ENCODE measurements at places on chromosomes 1 and 21.

GRCh38 chr1:209789245-209789644 lies 4.9 kb upstream of the C1orf74 start:
- DNase-seq: no peak

DNA sequence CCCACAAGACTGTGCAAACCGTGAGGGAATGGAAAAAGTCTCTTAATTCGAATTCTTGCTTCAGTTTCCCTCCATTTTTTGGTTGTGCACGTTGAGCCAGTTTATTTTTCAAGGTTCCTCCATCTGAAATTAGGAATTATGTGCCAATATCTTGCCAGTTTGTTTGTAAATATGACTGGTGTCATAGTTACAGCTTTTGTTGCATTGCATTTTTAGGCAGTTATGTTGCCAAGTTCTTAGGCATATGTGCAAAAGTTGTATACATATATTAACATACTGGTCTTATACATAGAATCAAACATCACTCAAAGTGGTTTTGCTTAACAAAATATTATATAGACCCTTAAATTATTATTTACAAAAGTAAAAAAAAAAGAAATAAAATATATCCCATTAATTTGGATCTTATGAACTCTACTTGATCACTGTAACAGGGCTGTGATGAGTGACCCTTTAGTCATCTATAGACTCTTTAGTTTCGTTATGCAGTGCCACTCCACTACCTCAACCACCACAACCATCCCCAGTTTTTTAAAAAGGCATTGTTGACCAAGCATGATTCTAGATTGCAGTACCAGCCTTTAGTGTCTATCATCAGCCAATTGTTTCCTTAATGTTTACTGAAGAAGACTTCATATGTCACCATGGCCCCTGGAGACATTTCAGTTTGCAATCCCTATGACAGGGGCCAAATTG lies 20.9 kb upstream of the DYNLT5 start:
- no peak for DNase-seq

DNA sequence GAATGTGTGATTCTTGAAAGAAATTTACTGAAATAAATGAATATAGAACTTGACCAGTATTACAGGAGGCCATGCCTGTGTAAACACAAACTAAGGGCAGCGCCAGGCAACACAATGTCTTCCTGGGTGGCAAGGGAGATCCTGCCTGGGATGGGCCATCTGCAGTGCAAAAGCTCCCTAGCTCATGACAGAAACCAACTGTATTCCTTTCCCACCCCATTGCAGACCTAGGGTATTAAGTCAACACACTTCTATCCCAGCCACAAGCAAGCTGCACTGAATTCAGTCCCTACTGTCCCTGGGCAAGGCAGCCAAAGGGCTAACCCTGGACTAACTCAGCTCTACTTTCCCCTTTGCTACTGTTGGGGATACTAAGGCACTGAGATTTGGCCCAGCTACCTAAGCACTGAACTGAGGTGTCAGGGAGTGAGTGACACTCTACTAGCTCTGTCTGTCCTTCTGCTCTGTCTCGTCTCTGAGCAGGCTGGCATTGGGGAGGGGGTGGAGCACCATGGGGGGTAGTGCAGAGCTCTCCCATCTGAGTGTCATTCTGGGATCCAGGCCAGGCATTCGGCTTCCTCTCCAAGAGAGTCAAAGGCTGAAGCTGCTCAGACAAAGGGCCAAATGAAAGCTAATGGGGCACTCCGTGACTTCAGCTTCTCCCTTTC lies 2.5 kb downstream of the INKA2 start:
- DNase-seq: no peak

DNA sequence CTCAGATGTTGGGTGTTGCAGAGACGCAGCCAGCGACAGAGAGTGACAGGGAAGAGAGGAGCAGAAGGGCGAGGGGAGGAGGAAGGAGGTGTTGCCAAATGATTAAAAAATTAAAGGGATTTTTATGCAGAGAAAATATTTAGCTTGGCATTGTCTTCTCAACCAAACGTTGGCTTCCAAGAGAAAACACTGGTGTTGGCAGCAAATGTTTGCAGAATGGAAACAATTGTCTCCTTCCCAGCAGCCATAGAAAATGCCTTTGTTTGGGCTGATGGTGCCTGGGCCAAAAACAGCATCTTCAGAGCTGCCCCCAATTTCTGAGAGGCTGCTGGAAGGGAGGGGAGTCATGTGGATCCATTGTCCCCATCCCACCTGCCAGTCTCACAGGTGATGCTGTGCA lies 29.7 kb upstream of the GRIK3 start:
- DNase-seq: no peak

DNA sequence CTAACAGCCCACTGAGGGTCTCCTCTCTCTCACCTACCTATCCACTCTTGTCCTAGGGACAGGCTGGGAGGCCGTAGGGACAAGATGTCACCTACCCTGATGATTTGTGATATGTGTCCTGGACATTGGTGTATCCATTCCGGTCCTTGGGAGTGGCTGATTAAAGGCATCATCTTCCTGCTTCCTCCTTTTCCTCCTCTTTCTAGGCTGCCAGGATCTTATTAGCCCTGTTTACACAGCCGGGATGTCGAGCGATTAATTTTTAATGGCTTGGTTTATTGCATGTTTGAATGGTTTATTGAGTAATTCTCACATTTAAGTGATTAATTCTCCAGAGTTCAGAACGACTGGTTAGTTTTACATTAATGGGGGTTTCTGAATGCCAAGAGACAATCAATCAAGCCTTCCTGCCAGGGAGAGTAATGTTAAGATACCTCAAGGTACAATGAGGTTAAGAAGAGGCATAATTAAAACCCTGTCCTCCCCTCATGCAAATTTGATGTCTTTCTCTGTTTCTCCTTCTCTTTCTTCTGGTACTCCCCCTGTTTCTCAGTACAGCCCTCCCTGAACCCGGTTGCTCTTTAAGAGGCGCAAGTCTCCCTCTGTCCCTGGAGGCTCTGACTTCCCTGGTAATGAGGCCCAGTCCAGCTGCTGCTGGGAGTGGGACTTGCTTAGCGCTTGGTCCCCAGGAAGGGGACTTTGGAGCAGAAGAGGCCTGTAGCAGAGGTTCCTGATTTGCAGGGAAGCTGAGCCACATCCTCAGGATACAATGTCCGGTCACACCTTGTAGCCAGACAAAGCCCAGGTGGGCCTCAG lies 50.9 kb downstream of the ACTL8 start:
- no peak for DNase-seq

GRCh38 chr1:14261395-14261794 lies 337.1 kb upstream of the KAZN start:
- DNase-seq: no peak

GRCh38 chr1:88878731-88879130 lies 12.6 kb downstream of the GTF2B start:
- no peak for DNase-seq

- peak; percentile 96 for DNase-seq
These were observed at the start of gene PLPP3 for GRCh38 chr1:56578963-56579875. Gene PLPP3, minus strand, starts transcription at chr1:56579563. Its CDS starts 547 bp downstream, at chr1:56579016.

DNA sequence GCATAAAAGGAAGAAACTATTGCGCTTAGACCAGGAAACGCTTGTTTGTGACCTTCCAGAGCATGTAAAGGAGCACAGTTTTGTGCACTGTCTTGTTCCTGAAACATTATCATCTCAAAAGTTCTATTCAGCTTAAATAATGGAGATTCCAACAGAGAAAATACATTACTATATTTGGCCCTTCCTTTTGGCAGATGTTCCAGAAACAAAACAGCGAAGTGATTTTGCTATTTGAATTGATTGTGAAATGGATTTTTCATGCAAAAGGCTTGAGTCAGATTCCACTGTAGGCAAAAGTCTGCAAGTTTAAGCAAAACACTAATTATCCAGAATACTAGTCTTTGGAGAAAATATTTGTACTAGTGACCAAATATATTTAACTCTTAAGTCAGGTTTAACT lies 80.3 kb upstream of the PTBP2 start:
- DNase-seq: no peak

- DNase-seq: no peak
These were observed 121.1 kb upstream of the ST6GALNAC5 start for GRCh38 chr1:76746206-76746605.

DNA sequence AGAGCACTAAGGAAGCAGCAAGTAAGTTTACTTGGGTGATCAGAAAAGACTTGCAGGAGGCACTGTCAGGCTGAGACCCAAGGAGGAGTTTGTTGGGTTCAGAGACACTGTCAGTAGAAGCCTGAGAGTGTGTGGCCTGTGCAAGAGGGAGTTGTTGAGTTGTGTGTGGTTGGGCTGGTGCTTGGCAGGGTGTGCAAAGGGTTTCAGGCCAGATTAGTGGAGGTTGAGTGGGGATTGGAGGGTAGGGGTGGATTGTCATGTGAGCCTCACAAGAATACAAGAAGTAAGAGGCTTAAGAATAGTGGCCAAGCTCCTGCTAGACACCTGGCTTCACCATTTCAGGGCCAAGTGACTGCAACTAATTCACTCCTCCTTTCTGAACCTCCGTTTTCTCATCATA lies 8.9 kb upstream of the KIF21B start:
- no peak for DNase-seq

GRCh38 chr21:32347977-32348376 lies 44.8 kb downstream of the URB1 start:
- no peak for DNase-seq

GRCh38 chr1:51303751-51304251 lies 26.6 kb downstream of the TTC39A start:
- DNase-seq: no peak

DNA sequence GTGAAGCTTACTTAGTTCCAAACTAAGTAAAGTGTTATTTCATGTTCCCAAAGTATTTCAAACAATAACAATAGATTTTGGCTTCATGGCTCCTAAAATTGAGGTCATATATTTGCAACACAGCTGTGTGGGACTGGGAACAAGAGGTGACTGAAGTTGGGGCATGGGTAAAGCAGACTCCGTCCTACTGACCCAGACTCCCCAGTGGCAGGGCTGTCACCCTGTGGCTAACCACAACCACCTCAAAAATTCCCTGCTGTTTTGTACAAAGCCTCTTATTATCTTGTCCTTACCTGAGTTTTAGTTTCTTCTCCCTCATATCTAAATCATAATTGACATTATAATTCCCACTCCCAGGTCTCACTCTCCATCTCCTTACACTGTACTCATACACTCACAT lies 117.6 kb downstream of the PTGER3 start:
- DNase-seq: no peak

GRCh38 chr1:225777058-225777582 lies 506 bp upstream of the SRP9 start:
- no peak for DNase-seq

DNA sequence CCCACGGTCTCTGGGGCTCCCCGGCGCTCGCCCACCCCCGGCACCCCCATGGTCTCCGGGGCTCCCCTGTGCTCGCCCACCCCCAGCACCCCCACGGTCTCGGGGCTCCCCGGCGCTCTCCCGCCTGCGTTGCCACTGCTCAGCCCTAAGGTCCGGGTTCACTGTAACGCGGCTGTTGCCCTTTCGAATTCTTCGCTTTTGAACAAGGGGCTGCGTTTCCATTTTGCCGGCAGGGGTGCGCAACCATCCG lies 5.2 kb upstream of the FTCD start:
- no peak for DNase-seq

DNA sequence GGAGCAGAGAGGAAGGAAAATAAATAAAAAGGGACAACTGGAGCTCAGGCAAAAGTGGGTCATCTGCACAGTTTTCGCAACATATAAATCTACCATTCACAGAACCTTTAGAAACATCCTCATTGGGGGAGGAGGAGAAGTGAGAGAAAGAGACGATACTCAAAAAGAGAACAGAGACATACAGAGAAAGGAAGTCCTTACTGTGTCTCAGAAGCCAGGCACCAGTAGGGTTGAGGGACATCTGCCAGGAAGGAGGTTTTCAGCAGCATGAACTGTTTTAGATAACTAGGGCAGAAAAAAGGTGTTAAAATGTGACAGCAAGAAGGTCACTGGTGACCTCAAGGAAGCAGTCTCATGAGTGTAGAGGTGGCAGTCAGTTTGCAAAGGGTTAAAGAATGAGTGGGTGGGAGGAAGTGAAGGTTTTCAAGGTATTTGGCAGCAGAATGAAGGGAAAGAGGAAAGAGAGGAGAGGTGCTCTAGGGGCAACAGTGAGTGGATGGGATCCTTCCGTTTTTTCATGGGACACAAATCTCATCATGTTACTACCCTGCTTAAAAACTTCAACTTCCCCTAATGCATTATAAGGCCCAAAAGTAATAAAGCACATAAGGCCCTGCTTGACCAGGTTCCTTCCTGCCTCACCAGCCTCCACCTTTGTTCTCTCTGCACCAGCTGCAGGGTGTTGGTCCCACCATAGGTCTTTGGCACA lies 9.5 kb downstream of the JAK1 start:
- no peak for DNase-seq

GRCh38 chr1:223041481-223041880 lies 101.6 kb downstream of the TLR5 start:
- no peak for DNase-seq

DNA sequence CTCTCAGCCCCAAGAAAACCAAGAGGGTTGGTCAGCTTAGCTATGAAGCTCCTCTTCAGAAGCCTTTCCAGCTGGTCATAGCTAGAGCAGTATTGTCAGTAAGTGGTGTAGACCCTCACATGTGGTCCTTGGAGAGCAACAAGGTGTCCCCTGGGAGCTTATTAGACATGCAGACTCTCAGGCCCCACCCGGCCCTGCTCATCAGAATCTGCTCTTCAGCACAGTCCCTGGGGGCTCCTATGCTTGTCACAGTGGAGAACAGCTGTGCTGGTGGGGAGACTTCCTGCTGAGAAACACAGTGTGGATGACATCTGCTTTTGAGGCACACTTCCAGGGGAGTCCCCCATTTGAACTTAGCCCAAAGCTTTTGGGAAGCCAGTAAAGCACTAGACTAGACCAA lies 21.9 kb upstream of the NEK2 start:
- no peak for DNase-seq

DNA sequence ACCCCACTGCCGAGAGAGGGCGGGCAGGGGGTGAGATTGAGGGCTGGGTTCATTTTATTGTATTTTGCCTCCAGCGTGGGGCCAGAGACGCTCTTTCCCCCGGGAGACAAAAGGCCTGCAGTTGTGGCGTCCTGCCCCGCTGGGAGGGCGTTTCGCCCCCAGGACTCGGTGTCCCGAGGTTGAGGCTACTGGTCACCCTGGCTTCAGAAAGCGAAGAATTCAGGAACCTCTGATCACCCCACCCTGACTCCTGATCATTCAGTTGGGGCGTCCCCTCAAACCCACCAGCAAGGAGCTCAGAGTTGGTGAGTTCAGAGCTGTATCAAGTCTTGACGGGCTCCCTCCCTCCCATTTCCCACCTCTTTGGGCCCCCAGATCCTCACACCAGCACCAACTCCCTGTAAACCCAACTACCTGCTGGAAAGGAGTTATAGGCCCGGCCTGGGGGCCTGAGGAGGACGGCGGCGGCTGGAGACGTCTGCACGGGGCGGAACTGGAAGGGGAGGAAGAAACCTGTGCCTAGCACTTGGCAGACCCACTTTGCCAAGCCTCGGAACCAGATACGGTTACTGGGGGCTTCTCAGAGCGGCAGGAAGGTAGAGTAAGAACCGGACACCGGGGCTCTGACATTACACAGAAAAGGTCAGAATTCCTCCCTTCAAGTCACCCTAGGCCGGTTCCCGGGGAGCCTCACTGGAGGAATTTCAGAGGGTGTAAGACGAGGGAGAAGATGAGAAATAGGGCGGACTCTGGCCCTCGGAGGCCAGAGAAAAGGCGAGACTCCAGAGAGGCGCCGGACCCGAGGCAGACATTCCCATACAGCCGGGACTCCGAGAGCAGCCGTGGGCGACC lies 761 bp upstream of the PAX7 start:
- DNase-seq: no peak

GRCh38 chr1:44947063-44947773 lies 39.2 kb downstream of the EIF2B3 start:
- peak; percentile 25 for DNase-seq

GRCh38 chr1:226310637-226311195 lies 1.8 kb upstream of the LIN9 start:
- DNase-seq: no peak

- DNase-seq: no peak
These were observed 1574.4 kb downstream of the BRINP3 start for GRCh38 chr1:188903241-188903640.

- no peak for DNase-seq
These were observed 16.6 kb upstream of the CACYBP start for GRCh38 chr1:174982971-174983689.

Measured in amniotic stem cell (primary cell).